Mucosa of descending colon (tissue), 3 donors: ENCODE measurements at places on chromosomes 5 and 9. TPM values are rescaled to one million over a fixed set of nuclear protein-coding genes. Genes with fewer than 3 reads are reported as not detected.

INSYN2B gene
- not detected for total RNA-seq

NRG2 gene
- 0.89 TPM for total RNA-seq

LCN10 gene
- total RNA-seq: 2.7 TPM

DNA sequence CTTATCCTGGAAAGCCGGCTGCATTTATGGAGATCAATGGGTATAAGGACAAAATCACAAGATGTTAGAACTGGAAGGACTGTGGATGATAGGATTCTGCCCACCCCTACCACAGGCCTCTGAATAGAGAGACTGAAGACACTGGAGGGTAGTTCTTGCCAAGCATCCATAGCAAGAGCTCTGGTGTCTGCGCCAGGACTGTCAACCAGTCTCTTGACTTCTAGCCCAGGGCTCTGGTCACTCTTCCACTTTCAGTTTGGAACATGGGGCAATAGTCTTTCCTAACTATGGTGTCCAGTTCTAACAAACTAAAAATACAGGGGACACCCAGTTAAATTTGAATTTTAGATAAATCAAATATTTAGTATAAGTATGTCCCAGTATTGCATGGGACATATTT is 23.4 kb downstream of the LARP1 start:
- no peak for DNase-seq

DNA sequence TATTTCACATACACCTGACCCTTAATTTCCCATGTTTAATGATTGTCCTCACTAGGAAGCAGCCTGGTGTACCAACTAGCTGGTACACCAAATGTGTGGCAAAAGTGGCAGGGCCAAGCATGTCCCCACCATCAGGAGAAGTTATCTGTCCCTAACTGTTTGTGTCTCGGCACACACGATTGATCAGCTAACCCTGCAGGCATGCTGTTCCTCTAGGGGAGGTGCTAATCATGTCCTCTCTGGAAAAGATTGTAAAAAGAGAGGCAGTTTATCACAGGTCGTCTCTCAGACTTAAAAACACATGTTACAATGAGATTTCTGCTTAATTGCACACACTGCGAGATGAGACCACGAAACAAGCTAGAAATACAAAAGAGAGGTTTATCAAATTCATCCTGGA is 342.7 kb downstream of the DIRAS2 start:
- DNase-seq: no peak

- DNase-seq: no peak
Measured at GRCh38 chr9:107142896-107143603, 140.0 kb upstream of the RAD23B start.

GRCh38 chr5:38323645-38324295 is 65.4 kb downstream of the EGFLAM start:
- DNase-seq: no peak

- DNase-seq: no peak
Measured at GRCh38 chr9:77945798-77946197, 85.8 kb downstream of the GNAQ start.

DNA sequence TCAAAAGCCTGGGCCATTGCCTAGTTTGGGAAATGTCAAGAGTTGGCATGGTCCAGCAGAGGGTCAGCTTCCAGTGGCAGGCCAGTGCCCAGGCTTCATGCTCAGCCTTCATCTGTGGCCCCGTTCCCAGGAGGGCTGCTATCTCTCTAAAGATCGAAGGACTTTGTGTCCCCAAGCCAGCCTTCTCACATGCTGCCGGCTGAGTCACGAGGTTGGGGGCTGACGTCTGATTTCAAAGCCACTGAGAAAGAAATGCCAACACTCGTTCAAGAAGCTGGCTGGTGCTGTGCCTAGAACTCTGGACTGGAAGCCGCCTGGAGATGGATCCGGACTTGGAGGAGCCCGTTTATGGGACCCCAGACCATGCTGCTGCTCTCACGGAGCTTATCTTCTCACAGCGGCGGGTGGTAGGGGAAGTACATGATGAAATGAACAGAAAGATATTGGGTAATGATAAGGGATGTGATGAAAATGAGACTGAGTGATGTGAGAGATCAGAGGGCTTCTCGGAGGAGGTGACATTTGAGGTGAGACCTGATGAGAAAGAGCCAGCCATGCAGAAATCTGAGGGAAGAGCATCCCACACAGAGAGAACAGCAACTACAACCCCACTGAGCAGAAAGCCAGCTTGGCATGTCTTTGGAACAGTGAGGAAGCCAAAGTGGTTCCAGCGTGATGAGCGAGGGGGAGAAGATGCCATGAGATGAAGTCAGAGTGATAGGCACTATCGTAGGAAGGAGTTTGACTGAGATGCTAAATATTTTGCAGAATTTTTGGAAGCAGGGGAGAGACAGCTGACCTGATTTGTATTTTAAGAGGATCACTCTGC is 54.9 kb upstream of the BOD1 start:
- no peak for DNase-seq

GRCh38 chr9:34687276-34688030 is 3.6 kb downstream of the CCL19 start:
- no peak for DNase-seq
